ENCODE measurements at places on chromosomes 5 and 9.

GRCh38 chr9:127199001-127199791 lies 65.4 kb upstream of the GARNL3 start:
- DNase-seq = peak; percentile 76

DNA sequence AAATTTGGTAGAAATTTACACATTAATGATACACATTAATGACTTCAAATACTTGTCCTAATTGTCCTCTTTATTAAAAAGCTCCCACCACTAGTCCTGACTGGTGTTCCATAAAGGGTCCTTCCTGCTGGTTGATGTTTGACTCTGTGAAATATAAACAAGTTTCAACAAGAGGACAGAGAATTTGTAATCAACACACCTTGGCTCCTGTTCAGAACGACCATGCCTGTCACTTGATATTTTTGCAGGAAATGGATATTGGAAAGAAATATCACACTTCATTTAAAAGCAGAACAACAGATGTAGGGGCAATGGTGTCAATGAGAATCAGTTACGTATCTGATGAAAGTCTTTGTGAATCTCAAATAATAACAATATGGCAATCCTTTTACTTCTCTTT lies 211.7 kb downstream of the ENC1 start:
- DNase-seq = no peak

GRCh38 chr5:96113170-96113939 lies 151.7 kb upstream of the ELL2 start:
- DNase-seq = no peak

GRCh38 chr9:9102295-9102694 lies 1302.7 kb upstream of the DMAC1 start:
- no peak for DNase-seq

DNA sequence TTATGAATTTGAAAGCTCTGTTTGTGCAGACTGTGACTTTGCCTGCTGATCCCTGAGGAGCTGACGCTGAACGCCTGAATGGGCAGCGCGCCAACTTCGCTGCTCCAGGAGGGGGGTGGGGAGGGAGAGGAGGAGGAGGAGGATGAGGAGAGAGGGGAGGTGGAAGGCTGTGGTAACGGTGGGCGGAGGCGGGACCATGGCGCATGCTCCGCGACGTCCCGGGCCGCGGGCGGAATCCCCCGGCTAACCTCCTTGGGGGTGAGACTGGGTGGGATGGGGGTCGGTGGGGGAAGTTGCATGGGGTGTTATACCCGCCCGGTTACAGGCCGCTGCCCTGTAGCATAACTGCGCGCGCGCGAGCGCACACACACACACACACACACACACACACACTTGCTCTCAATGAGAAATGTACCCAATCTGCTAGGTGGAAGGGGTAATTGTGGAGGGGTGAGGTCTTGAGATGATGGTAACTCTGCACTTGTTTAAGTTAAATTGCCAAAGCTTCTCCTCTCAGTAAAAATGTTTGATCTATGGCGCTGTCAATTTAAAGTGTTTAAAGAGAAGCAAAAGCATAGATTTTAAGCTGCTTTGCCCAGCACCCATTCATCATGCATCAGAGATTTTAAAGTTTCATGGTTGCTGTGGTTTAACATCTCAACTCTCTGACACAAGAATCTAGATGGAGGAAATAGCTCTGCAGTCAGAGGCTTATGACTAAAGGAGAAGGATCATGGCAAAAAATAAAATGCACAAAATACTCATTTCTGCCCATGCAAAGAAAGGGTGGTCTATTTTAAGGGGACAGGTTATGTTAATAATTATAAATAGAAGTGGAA lies 76.6 kb upstream of the TBCA start:
- peak; percentile 86 for DNase-seq

GRCh38 chr5:62112689-62113228 lies 193.2 kb upstream of the KIF2A start:
- DNase-seq = peak; percentile 13

GRCh38 chr5:129679671-129680070 lies 68.2 kb upstream of the MINAR2 start:
- no peak for DNase-seq

- no peak for DNase-seq
Observed at GRCh38 chr5:21856987-21857386, 996.2 kb downstream of the CDH12 start.

DNA sequence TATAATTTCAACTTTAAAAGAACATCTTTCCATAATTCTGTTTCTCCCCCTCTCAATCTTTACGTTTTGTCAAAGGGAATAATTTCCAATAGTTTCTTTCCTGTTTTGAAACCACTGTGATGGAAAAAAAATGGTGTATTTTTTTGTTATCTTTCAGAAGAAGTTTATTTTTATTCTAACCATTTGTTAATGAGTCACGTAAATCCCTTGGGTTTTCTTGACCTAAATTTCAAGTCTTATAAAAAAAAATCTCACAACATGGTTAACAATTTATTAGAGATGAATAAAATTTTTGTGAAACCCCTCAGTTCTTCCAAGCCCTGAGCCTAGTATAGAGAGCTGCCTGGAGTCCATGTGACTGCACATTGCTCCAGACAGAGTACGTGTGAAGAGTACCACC lies 106.1 kb upstream of the FBXL17 start:
- DNase-seq = no peak

DNA sequence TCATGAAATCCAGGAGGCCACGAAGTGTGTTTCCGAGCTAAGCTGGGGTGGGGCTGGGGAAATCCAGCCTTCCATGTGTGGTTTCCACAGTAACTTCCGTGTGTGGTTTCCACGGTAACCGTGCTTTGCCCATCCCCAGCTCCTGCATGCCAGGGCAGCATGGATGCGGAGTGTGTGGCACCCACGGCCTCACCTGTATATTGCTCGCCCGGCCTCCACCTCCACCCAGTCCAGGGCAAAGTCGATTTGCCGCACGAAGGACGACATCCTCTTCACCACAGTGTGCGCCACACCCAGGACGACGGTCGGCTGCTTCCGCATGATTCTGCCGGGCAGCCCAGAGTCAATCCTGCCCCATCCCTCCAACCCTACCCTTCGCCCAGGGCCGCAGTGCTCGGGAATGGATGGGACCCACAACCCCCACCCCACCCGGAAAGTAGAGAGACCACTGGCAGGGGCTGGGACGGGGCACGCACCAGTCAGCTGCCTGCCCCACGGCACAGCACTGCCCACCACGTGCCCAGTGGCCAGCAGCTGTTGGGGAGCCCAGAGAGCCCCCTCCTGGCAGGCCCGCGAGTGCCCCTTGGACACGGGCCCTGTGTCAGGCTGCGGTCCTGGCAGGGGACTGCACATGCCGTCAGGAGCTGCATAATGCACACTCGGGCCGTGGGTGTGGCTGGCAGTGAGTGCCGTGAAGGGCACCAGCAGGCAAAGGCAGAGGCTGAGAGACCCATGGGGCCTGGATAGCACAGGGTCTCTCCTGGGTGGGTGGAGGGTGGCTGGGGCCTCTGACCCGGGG lies 39.0 kb upstream of the NSMF start:
- no peak for DNase-seq

All from DMS53 (cell line).